Suppressor macrophage (primary cell): ENCODE measurements at places on chromosomes 12 and 14.

DNA sequence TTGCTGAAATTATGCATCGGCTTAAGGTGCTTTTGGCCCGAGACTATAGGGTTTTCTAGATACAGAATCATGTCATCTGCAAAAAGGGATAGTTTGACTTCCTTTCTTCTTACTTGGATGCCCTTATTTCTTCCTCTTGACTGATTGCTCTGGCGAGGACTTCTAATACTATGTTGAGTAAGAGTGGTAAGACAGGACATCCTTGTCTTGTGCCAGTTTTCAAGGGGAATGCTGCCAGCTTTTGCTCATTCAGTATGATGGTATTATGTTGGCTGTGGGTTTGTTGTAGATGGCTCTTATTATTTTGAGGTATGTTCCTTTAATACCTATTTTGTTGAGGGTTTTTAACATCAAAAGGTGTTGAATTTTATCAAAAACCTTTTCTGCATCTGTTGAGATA lies 8.3 kb downstream of the BMAL2 start:
- no peak for DNase-seq

GRCh38 chr12:99267038-99267437 lies 380.5 kb upstream of the GARIN6 start:
- DNase-seq = no peak

- DNase-seq = no peak
These were observed 5.3 kb downstream of the RNF41 start for GRCh38 chr12:56216461-56216860.

GRCh38 chr14:73142216-73142615 lies 5.9 kb downstream of the PSEN1 start:
- DNase-seq = no peak

DNA sequence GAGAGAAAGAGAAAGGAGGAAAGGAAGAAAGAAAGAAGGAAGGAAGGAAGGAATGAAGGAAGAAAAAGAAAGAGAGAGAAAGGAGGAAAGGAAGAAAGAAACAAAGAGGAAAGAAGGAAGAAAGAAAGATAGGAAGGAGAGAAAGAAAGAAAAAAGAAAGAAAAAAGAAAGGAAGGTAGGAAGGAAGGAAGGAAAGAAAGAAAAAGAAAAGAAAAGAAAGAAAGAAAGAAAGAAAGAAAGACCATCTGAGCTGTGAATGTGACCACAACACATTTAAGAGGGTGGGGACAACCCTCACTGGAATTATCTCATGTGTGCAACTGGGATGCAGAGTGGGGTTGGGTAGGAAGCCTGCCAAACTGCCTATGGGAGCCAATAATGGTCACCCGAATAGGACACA lies 36.0 kb upstream of the BATF start:
- DNase-seq = no peak

GRCh38 chr14:95943699-95944098 lies 67.1 kb downstream of the TUNAR start:
- DNase-seq = no peak

- peak; percentile 53 for DNase-seq
These were observed 40.5 kb downstream of the KCNA5 start for GRCh38 chr12:5083955-5084849.

GRCh38 chr12:122197612-122197966 lies 5.9 kb upstream of the B3GNT4 start:
- DNase-seq = no peak

- DNase-seq = no peak
These were observed 2.6 kb downstream of the ITGA7 start for GRCh38 chr12:55704824-55705718.

GRCh38 chr12:117738233-117738632 lies 230.6 kb downstream of the KSR2 start:
- DNase-seq = no peak

DNA sequence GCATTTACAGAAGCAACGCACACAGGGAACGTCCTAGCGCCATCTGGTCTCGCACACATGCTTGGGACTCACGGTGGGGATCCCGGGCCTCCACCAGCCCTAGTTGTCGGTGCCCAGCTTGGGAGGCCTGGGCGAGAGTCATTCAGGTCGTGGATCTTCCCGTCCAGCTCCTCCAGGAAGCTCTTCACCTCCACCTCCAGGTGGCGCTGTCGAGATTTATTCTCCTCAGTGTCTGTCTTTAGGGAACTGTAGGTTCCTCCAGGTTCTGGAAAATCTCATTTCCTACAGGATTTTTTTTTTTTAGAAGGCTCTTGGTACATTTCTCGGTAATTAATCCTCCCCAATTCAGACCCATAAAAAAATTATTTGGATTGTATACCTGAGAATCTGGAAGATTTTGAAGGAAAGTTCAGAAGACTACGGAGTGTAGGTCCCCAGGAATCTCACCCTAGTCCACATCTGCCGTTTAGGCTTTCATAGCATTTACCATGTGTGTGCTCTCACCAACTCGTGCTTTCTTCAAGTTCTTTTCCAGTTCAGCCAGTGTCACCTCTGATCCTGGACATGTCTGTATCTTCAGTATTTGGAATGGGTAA lies 910.0 kb downstream of the TMEM121 start:
- peak; percentile 86 for DNase-seq

DNA sequence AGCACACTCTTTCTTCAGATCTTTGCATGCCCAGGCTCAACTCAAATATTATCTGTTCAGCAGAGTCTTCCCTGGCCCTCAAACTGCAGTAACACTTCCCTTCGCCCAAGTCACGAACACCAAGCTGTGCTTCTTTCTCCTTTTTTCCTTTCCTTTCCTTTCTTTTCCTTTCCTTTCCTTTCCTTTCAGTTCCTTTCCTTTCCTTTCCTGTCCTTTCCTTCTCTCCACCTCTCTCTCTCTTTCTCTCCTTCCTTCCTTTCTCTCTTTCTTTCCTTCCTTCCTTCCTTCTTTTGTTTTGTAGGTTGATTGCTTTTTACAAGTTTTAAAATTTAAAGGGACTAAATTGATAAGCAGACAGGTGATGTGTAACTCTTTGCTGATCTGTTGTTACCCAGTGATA lies 19.0 kb upstream of the ADGRD1 start:
- DNase-seq = no peak

DNA sequence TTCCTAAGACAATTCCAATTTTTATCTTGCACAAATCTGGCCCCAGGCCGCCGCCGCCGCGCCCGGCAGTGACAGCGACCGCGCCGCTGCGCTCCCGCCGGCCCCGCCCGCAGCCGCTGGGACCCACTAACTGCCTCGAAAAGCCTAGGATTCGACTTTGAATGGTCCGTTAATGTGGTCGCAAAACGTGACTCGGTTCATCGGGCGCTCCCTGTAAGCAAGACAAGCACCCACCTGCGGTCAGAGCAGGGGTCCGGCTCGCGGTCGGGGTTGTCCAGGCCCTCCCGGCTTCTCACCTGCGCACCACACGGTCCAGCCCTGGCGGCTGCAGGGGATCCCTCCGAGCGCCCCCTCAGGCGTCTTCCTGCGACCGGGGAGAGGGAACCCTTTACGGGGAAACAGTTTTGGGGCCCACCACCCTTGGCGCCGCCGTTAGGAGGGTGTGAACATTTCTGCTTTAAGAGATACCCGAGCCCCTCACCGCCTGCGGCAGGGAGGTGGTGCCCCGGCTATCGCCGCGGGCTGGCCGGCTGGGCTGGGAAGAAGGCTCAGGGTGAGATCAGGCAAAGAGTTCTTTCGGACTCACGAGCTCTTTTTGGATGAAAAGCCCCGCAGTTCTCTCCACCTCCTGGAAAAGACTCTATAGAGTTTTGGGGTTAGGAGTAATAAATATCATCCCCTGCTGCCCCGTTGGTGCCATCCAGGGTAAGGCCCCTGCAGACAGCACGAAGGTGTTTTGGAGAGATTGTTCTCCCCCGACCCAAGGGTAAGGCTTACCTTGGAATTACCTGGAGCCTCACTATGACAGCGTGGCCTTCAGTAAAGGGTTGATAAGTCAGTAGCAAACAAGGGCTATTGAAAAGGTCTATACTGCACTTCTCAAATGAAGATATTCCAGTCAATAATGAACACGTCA lies 13.6 kb upstream of the FOXJ2 start:
- no peak for DNase-seq

GRCh38 chr14:31926652-31927347 lies 150.3 kb upstream of the ARHGAP5 start:
- DNase-seq = no peak

DNA sequence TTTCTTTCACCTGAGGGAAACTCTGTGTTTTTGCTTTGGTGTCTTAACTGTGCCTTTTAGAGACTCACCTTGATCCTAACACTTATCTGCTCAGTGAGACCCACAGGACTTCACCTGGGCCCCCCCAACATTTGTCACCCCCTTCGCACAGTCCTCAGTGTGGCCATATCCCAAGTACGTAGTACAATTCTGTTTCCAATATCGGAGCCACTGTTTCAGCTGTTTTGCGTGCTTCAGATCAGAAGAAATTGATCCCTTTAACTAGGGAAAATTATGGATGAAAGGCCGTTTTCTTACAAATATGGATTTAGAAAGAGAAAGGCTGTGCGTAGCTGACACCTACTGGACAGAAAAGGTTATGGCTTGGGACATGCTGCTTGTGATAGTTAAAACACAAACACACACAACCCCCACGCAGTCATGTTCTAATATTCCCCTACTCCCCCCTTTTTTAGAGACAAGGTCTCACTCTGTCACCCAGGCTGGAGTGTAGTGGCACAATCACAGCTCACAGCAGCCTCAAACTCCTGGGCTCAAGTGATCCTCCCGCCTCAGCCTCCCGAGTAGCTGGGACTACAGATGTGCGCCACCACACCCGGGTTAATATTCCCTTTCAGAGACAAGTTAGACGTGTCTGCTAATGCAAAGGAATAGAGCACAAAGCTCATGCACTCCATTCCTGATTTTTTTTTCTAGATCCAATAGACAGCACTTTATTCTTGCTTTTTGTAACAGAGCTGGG lies 3.6 kb upstream of the SLC7A8 start:
- peak; percentile 72 for DNase-seq

GRCh38 chr12:127115468-127116035 lies 1151.4 kb upstream of the TMEM132C start:
- DNase-seq = no peak

DNA sequence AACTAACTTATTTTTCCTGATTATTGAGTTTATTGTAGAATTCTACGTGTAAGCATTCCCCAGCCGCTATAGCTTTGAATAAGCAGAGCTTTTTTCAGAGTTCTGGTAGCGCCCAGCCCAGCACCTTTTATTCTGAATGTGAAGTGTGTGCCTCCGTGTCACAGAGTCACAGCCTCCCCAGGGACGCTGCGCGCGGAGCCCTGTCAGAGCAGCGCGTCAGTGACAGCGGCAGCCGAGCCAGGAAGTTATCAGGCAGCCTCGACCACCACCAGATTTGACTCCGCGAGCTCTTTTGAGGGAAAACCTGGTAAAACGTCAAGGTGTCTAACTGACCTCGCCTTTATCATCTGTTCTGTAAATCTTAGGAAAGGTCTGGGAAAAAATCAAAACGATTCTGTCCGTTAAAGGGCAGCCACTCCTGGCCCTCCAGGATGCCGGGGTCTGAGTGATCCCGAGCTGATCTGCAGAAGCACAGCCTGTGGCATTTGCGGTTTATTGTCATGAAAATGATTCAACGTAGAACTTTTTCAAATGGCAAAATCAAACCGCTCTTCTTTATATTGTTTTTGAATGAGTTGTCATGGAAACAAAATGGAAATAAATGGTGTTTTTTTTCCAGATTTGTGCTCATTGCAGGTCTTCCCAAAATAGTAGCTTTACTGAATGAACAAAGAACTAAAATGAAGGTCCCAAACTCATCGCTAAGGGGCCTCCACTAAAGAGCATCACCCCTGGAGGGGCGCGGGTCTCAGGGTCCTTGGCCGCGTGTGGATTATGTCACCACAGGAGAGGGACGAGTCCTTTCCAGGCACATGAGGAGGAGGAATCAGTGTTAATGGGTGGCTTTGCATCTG lies 43.1 kb upstream of the MMP17 start:
- DNase-seq = no peak

DNA sequence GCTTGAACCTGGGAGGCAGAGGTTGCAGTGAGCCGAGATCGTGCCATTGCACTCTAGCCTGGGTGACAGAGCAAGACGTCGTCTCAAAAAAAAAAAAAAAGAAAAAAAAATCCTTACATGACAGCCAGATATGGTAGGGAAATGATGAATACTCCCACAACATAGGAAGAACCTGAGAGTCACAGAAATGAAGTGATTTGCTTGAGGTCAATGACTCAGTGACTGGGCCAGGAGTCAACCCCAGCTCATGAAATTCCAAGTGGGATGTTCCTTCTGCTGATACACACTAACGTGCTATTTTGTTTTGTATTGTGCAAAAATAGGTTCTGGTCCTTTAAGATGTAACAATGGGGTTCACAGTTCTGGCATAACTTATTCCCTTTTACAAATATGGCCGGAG lies 9.0 kb downstream of the RHOF start:
- DNase-seq = peak; percentile 93

DNA sequence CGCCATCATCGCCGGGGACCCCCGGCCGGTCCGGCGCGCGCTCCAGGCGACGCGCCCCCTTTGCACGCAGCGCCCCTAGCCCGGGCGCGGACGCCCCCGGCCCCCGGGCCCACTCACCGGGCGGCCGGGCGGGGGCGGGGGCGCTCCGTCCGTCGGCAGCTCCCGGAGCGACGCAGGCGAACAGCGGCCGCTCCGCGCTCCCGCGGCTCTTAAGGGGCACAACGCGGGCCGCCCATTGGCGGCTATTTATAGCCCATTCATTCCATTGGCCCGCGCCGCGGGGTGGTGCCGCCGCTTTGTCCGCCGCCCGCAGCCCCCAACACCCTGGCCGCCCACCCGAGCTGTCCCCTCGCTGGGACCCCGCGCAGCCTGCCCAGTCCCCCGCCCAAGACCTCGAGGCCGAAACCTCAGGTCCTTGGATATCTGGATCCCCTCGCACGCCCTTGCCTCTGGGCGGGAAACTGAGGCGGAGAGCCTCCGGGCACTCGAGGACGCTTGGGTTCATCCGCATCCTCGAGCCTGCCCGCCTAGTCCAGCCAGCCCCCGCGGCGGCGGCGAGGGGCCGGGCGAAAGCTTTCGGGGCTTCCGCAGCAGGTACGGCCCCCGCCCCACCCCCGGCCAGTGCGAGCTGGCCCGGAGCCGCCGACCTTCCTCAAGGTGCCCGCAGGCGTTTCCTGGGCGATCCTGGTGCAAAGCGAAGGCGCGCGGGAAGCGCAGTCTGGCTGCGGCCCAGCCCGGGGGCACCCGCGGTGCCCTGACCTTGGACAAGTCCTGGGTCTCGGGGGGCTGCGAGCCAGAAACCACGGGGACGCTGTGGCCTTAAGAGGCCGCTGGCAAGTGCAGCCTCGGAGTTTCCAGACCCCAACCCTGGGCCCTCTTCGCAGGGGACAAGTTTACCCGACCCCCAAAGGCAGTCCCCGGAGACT lies at the start of gene CKB:
TSS of gene CKB (minus strand) at position 182 of the 926 bp plus-strand sequence. CDS start 337 bp downstream, outside the sequence.
- DNase-seq = peak; percentile 57

GRCh38 chr12:49819786-49820185 lies 8.4 kb downstream of the NCKAP5L start:
- DNase-seq = no peak

DNA sequence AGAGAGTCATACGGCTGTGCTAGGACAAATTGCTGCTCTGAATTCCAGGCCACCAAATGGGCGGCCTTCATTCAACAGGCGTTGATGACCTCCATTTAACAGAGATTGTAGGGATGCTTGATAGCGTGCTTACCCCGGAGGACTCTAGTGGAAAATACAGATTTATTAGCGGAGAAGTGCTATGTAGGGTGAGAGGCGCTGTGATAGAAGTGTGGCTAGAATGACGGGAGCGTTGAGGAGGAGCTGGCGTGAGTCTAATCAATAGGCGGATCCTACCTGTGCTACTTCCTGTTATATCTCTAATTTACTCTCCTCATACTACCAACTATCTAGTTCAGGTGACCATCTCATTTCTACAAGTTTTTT lies 668 bp downstream of the MRPS35 start:
- DNase-seq = no peak

GRCh38 chr12:131077931-131078391 lies 124.3 kb downstream of the ADGRD1 start:
- no peak for DNase-seq
